Activated CD4-positive, CD25-positive, alpha-beta regulatory T cell treated with anti-CD3 and anti-CD28 coated beads, Interleukin-2, amount 50 U/mL, for 72 hours (primary cell): ENCODE measurements at places on chromosomes 2 and 18.

- DNase-seq = no peak
These were observed 85.5 kb downstream of the NFATC1 start for GRCh38 chr18:79481046-79481790.

DNA sequence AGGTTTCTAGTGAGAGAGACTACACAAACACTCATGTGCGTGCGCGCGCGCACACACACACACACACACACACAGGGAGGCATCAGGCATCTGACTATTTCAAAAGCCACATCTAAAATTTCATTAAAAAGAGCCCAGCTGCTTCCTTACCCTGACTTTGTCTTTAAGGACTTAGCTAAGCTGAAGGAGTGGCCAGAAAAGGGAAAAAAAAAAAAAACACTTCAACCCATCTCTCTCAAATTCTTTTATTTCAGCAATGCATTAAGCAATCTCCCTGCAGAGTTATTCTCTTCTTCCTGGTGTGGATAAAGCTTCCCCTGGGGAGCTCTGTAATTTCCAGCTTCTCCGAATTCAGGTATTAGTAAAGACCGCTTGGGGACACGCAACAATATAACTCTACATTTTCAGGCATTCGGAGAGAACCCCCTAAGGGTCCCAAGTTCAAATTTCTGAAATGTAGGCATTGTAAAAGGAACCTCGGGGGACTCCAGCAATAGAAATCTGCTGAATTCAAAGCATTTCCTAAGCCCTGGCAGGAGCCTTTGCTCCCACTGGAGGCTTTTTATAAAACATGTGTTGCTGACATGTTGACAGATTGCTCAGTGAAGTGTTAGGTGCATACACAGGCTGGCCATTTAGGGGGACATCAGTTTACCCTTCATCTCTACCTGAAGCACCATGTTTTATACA, 67.0 kb downstream of the ZNF521 start:
- no peak for DNase-seq

DNA sequence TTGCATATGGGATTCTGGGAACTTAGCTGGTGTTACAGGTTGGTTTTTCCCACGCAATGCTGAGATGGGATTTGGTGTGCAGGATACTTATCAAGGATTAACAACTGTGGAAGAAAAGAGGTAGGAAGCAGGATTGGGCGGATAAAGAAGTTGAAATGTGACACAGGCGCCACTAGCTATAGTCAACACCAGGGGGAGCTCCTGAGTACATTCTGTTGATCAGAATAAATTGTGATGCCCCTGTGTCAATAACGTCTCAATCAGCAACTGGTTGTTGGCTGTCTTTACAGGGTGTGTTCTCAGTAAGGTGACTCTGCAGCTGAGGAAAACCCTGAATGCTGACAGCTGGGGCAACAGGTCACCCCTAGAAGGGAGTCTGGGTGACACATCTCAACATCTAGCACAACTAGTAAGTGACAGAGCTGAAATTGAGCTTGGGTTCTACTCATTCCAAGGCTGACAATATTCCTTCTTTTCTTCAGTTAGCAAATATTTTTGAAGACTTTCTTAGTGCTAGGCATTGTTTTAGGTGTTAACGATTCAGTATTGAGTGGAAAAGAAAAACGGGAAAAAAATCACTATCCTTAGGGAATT, 143.0 kb downstream of the ARL6IP6 start:
- no peak for DNase-seq

DNA sequence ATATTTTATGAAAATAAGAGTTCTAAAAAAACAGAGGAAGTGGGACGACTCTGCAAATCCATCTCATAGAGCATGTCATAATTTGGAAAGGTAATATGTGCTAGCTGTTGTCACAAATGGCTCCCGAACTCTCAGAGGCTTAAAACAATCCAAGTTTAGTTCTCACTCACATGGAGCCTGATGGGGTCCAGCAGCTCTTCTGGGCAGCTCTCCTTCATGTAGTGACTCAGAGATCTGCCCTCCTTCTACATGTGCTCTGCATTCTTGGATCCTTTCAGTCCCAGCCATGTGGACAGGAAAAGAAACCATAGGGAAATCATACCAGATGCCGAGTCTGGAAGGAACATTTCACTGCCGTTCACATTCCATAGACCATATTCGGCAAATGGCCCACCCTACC, 180.1 kb upstream of the APCDD1 start:
- no peak for DNase-seq

GRCh38 chr2:70247364-70248180, 856 bp downstream of the TIA1 start:
- no peak for DNase-seq

DNA sequence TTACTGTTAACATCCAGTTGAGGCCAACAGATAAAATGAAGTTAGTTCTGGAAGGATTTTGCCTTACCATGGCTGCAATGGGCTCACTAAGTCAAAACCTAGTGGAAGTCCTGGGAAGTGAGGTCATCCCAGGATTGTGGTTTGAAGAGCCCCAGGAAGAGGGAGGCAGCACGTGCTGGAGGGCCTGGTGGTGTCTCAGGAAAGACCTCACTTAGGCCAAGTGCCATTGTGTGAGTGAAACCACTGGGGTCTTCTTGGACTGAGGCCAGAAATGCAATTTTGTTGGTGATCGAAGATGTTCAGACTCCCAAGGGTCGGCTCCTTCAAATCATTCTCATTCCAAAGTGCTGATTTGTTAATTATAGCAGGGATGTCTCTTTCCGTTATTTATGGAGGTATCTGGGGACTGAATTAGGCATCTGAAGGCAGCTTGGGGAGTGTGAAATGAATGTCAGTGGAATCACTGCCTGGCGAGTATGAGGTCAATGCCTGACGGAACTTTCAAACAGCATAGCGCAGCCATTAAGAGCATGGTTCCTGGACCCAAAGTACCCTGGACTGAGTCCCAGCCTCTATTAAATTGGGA, 60.0 kb downstream of the IL1R2 start:
- DNase-seq = no peak

GRCh38 chr2:240532031-240532775, 25.6 kb downstream of the ANKMY1 start:
- DNase-seq = no peak

GRCh38 chr2:16943279-16943958, 277.8 kb upstream of the CYRIA start:
- DNase-seq = no peak
